ENCODE measurements at places on chromosomes 13 and 19. TPM values are rescaled to one million over a fixed set of nuclear protein-coding genes. Genes with fewer than 3 reads are reported as not detected.

GRCh38 chr19:37594982-37595382 lies 306 bp downstream of the ZNF540 start:
- no peak for DNase-seq

DNA sequence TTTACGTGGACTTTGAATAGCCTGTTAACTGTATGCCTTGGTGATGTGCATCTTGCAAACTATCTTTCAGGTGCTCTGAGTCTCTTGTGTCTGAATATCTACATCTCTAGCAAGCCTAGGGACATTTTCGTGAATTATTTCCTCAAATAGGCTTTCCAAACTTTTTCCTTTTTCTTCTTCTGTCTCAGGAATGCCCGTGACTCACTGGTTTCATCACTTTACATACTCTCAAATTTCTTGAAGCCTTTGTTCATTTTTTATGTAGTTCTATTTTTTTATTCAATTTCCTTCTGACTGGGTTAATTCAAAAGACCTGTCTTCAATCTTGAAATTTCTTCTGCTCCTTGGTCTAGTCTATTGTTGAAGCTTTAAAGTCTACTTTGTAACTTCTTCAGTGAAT lies 332.2 kb downstream of the OXGR1 start:
- no peak for DNase-seq

- no peak for DNase-seq
Measured at GRCh38 chr19:9671655-9672054, 3.2 kb downstream of the ZNF562 start.

DNA sequence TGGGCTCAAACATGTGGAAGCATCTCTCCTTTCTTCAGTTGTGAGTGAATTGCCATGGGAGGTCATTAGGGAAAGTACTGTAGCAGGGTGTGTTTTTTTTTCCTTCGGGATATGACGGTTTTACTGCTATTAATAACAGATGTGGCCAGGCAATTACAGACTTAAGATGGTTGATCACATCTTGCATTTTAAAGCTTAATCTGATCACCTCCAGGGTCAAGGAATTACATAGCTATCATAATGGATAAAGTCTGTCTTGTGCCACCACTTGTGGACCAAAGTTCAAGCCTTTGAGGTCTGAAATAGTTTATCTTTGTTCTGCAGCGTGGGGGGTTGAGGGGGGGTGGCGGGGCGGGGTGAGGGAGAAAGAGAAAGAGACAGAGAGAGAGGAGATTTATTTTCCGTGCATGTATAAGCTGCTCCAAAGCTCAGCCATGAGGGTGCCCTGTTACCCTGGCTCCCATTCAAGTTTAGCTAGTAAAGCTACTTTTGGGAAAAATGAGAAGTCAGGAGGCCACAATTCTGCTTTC lies 5.5 kb upstream of the SERP2 start:
- DNase-seq = no peak

GRCh38 chr13:40485611-40486517 lies 180.6 kb downstream of the FOXO1 start:
- no peak for DNase-seq

DNA sequence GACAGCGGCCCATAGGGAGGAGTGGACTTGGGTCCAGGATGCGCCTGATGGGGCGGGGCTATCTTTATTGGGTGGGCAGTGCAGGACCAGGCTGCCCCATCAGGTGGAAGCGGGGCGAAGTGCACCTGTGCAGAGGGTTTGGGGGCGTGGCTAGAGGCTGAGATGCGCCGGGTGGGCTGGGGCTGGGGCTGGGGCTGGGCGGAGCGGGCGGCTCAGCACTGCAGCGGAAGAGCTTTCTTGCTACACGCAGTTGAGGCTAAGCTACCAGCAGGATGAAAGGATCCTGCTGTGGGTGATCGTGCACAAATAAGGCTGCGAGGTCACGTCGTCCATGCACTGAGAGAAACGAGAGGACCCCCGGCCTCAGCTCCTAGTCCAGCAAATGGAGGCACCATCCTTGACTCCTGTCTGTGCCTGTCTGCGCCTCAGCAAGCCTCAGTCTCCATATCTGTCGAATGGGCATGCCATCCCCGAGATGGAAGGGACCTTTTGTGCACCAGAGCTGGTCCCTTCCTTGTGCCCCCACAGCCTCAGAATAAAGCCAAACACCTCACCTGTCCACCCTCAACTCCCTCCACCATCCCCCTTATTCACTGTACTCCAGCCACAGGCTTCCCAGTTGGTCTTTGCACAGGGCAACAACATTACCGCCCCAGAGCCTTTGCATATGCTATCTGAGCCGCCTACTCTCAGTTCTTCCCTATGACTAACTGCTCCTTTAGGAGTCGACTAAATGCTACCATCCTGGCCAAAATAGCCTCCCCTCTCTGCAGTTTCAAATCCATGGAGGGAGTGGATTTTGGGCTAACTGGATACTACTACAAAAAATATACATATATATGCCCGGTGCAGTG lies 21.0 kb upstream of the HOMER3 start:
- DNase-seq = no peak

GRCh38 chr19:37698216-37698615 lies 21.3 kb downstream of the ZNF607 start:
- no peak for DNase-seq

DNA sequence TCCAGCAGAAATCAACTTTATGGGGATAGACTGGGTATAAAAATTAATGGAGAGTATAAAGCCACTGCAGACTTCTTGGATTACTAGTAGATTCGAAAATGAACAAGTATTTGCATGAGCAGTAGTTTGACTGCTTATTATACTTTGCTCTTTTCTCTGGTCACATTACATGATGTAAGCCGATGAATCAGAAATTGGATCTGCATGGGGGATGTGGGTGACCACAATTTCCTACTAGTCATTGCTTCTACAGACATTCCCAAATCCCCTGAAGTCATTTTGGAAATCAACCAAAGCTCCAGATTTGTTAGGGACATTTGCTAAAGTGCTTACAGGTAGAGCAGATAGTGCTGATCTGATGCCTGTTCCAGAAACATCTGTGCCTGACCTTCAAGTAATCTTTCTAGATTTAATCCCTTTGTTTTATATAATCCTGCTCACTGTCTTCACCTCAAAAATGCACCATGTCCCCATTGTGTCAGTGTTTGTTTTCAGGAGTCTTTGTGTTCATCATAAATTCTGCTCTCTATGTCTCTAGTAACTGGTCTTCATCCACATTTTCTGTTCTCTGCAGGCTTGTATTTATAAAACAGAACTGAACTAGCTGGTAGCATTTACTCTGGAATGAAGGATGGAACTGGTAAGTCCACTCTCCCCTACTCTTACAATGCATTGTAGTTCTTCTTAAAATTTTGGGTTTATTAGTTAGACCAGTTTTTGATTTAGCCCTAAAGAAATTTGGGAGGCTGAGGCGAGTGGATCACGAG lies 201.5 kb upstream of the CSNK1A1L start:
- peak; percentile 90 for DNase-seq

DNA sequence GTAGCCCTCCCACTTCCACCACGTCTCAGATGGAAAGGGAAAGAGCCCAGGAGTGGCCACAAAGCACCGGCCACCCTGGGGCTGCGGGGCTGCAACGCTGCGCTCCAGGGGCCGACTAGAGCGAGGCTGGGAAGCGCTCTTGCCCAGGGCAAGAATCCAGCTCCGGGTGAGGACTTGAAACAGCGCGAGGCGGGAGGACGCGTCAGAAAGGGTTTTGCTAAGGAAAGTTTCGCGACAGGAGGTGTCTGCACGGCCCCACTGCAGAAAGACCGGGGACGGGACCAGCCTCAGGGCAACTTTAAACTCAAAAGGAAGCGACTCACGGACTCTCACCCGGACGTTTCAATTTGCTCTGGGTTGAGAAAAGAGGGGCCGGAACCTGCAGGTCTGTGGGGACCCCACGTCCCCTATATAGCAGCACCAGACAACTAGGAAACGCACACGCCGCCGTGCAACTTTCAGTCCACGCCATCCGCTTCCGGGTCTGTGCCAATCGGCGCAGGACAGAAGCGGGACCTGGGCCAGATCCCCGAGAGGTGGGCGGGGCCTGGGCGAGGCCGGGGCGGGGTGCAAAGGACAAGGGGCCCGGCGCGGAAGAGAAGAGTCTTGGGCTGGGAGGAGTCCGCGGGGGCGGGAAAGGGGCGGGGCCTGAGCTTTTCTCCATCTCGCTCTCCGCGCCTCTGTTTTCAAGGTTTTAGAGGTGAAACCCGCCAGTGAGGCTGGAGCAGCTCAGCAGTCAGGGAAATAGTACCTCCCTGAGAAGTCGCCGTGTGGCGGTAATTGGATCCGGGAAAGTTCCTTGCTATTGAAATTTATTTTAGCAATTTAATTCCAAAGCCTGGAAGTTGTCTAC lies at the start of gene ZNF816:
Gene ZNF816, minus strand, starts transcription at position 488 of the 853 bp plus-strand sequence. CDS start 6,792 bp downstream, outside the sequence.
- peak; percentile 97 for DNase-seq

- DNase-seq = no peak
Measured at GRCh38 chr13:100396776-100397175, 191.8 kb downstream of the GGACT start.

DNA sequence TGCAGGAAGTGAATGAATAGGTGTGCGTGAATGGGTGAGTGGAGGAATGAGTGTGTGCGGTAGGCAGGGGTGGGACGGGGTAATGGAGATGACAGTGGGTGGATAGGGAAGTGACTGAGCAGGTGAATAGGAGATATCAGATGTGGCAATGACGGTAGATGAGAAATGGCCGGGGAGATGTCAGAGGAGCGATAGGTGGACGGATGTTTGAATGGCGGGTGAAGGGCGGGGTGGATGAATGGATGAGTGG lies 1.5 kb downstream of the TTC9B start:
- no peak for DNase-seq

- DNase-seq = no peak
Measured at GRCh38 chr13:72246396-72246795, 379.4 kb upstream of the DACH1 start.

DNA sequence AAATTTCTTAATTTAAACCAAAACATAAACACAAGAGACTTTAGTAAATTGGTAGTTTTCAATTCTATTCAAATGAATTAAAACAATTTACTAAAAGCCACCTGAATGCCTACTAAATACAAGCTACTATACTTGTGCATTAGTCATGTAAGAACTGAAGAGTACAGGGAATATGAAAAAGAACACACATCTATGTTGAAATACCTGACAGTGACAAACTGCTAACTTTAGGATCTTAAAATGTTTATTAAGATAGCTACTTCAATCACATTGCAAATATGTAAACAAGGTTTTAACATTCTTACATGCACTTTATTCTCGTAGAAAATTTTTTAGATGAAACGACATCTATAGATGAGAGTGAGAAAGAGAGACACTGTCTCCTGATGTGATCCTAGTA lies 4.1 kb downstream of the SPRYD7 start:
- no peak for DNase-seq

GRCh38 chr19:8641908-8642547 lies 11.6 kb downstream of the NFILZ start:
- DNase-seq = peak; percentile 79

DNA sequence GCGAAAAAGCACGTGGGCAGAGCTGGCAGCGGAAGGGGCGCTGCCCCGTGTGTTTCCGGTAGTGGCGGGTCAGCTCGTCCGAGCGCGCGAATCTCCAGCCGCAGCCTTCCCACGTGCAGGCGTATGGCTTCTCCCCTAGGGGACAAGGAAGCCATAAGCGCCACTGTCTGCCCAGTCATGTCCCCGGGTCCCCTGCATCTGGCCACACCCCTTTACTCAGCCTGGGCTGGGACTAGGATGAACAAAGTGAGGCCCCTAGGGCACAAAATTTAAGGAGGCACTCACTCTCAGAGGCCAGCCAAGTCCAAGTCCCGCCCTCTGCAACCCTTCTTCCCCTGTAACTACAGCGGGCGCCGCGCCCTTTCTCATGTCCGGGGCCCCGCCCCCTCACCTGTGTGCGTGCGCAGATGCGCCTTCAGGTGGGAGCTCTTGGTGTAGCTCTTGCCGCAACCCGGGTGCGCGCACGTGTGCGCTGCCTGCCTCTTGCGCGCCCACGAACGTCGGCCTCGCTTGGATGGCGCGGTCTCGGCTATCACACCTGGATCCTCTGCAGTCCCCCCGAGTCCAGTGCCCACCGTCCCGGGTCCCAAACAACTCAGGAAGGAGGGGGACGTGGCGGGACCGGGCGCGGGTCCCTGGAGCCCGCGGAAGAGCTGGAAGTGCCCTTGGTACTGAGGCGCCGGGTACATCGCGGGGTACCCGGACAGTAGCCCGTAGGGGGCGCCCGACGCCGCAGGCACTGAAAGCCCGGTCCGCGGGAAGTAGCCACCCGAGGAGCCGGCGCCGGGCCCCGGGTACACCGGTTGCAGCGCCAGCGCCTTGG lies 1.9 kb downstream of the KLF1 start:
- peak; percentile 72 for DNase-seq

DNA sequence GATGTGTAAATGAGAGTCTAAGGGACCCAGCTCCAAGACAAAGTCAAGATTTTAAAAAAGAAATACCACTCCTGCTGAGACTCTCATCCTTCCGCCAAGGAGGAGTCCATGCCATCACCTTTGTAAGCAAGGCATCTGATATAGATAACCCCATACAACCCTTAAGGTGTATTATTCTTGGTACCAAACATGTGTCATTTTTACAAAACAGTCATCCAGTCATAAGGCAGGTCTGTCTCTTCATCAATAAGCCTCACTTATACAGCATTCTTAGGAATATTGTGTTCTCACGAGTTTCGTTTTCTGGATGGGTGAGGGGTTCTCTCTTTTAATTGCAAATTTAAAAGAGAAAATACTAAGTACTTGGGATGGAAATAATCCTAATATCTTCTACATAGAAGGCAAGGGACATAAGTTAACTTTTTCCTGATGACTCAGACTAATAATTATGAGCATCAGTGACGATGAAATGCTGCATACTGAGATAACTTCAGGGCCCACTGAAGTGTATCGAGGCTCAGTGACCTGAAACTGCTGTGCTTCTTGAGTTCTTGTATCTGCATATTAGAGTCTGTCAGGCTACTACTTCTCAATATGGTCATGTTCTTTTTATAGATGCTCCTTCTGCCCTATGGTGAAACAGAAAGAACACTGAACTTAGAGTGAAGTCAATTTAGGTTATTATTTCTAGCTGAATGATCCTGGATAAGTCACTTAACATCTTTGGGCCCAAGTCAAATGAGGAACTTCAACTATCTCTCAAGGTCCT lies 166.6 kb downstream of the KLF12 start:
- DNase-seq = no peak

GRCh38 chr19:55552620-55553019 lies 7.3 kb upstream of the SBK3 start:
- DNase-seq = peak; percentile 92

GRCh38 chr19:16951529-16951928 lies 62.7 kb downstream of the F2RL3 start:
- no peak for DNase-seq

LILRB4 gene
- polyA plus RNA-seq = not detected

COX6B2 gene
- polyA plus RNA-seq = 0.06 TPM

TRPM4 gene
- polyA plus RNA-seq = 74.2 TPM

VMAC gene
- 3.9 TPM for polyA plus RNA-seq

GJB2 gene
- 6.6 TPM for polyA plus RNA-seq

NCR1 gene
- polyA plus RNA-seq = not detected

LSR gene
- polyA plus RNA-seq = 77.0 TPM

SLC10A2 gene
- polyA plus RNA-seq = not detected

ZNF560 gene
- 0.50 TPM for polyA plus RNA-seq

ZNF177 gene
- 3.7 TPM for polyA plus RNA-seq

RASAL3 gene
- polyA plus RNA-seq = not detected

Measured in cardiac muscle cell (in vitro differentiated cells and primary cell).